ENCODE measurements at places on chromosomes 4 and X. TPM values are rescaled to one million over a fixed set of nuclear protein-coding genes. Genes with fewer than 3 reads are reported as not detected.

SERTM2 gene
- 0.69 TPM for total RNA-seq

SMIM10 gene
- 16.1 TPM for total RNA-seq

MAGEA4 gene
- total RNA-seq: not detected

MSN gene
- total RNA-seq: 285 TPM

BANK1 gene
- total RNA-seq: 0.49 TPM

JAKMIP1 gene
- not detected for total RNA-seq

STOX2 gene
- 2.9 TPM for total RNA-seq

All from uterus (tissue), 4 donors.